ENCODE measurements at places on chromosomes 11 and 22.

GRCh38 chr22:41813726-41814410 lies 13.4 kb downstream of the CCDC134 start:
- no peak for DNase-seq

DNA sequence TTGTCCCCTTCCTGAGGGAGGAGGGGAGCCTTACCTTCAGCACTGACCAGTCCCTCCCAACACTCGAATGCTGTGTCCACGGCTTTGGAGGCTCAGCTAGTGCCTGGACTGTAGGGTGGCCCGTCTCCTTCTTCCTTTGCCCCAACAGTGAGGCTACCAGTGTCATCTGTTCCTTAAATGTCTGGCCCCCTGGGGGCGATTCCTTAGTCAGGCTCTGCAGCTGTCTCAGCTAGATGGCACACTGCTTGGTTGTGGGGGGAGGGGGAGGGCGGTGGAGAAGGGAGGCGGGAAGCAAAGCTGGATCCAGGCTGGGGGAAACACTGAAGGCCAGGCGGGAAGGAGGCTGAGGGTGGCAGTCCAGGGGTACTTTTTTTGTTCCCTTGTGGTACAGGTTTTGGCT lies at the start of gene IGSF22:
TSS of gene IGSF22 (minus strand) at position 149 of the 400 bp plus-strand sequence. CDS start 1,952 bp downstream, outside the sequence.
- DNase-seq: no peak

DNA sequence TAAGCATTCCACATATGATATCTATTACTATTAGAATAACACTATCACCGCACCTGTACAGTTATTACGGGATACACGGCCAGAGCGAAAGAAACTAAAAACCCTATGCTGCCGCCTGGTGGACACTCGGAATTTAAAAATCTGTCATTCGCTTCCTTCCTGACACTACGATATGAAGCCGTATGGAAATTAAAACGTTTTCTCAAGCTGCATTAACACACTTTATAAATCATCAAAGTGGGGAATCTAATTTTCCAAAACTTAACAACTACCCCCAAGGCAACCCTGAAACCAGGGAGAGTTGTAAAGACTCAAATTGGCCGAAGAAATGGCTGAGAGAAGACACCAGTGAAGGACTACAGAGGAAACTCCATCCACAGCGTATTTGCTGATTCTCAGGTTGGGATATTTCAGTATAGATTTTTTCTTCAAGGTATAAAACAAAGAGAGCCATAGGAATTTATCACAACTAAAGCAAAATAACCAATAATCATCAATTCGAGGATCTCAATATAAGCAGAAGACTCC lies 1.4 kb downstream of the CCDC73 start:
- DNase-seq: peak; percentile 63

- peak; percentile 39 for DNase-seq
Measured at GRCh38 chr11:105673089-105673488, 63.2 kb downstream of the GRIA4 start.

DNA sequence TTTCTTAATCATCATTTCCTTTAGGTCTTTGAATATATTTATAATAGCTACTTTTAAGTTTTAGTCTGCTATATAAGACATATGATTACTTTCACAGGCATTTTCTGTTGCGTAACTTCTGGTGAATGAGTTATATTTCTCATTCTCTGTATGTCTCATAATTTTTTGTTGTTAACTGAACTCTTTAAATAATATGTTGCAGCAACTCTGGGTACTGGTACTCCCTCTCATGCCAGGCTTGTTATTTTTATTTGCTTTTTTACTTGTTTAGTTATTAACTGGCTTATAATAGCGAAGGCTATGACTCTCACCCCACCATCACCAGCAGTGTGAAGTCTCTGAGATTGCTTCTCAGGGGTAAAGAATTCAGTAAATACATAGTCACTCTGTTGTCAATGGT lies 524.2 kb upstream of the CHORDC1 start:
- DNase-seq: no peak

DNA sequence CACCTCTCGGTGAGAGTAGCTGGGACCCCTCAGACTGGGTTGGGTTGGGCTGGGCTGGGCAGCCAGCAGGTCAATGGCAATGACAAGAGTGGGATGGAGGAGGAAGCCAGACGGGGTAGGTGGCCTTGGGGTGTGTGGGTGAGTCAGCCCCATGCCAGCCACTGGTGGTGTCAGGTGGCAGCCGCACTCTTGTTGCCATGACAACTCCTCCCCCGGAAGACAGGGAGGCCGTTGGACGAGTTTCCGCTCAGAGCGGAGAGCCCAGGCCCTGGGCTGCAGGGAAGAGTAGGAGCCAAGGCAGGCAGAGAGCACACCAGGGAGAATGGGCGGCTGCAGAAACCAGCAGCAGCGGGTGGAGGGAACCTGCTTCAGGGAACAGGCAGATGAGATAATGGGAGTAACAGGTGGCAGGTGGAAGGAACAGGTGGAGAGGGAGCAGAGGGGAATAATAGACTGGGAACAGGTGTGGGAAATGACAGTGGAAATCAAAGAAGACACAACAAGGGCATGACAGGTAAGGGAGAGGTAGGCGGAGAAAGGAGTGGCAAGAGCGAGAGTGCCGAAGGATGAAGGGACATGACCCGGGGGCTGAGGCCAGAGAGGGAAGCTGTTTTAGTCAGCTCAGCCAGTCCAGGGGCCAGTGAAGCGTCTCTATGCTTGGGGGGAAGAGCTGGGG lies 8.7 kb downstream of the SPTBN2 start:
- no peak for DNase-seq

- no peak for DNase-seq
Measured at GRCh38 chr22:26709617-26710390, 52.4 kb downstream of the MIAT start.

GRCh38 chr11:66335531-66336233 lies 552 bp downstream of the RIN1 start:
- no peak for DNase-seq

GRCh38 chr11:100719362-100719761 lies 32.3 kb downstream of the ARHGAP42 start:
- DNase-seq: no peak

DNA sequence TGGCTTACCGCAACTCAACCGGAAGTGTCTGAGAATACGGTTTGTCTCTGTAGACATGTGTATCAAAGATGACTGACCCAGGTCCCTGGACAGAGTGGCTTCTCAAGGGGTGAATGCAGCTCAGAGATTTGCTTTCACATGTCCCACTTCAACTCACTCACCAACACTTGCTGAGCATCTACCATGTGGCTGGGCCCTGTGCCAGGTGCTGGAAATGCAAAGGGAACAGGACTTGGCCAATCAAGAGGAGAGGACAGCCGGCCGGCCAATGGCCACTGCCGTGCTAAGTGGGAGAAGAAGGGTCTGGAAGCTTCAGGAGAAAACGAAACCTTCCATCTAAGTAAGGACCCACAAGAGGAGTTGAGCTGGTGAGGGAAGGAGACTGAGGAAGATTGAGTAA lies 151.3 kb downstream of the CEP164 start:
- DNase-seq: no peak

DNA sequence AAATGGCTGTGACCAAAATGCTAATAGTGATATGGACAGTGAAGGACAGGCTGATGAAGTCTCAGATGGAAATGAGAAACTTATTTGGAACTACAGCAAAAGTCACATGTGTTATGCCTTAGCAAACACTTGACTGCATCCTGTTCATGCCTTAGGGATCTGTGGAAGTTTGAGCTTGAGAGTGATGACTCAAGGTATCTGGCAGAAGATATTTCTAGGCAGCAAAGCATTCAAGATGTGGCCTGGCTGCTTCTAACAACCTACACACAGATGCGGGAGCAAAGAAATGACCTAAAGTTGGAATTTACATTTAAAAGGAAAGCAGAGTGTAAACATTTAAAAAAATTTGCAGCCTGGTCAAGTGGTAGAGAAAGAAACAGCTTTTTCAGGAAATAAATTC lies 28.1 kb upstream of the CD81 start:
- no peak for DNase-seq

DNA sequence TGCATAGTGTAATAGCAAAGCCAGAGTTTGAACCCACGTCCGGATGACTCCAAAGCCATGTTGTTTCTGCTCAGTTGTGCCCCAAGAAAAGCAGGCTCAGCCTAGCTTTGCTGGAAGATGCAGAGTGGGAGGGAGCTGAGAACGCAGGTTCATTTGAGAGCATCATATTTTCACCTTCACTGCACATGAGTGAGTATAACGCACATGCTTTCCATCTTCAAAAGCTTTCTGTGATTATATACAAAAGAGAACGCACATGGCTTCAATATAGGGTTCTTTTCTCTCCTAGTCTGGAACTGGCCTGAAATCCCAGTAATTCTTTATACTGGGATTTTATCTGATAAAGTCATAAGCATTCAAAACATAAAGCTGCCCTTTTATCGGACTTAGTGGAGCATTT lies 385.5 kb upstream of the CADM1 start:
- no peak for DNase-seq

DNA sequence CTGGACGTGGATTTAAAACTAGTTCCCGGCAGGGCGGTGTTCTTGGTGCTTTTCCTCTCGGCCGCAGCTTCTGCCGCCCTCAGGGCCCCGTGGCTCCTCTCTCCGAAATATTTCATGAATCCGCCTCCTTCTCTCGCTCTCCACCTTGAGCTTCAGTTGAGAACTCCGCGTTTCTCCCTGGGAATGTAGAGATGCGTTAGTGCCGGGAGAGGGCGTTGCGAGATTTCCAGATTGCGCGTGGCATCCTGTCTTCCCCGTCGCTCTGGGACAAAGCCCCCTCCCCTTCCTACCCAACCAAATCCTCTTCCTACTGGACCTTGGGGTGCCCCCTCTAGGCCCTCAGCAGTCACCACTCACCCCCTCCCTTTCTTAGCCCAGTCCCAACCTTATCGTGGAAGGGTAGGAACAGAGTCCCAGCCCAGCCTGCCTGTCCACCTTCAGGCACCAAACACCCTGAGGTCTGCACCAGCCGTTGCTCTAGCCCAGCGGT lies 15.5 kb upstream of the RAC2 start:
- DNase-seq: no peak

GRCh38 chr22:39851606-39852315 lies 41.8 kb downstream of the ENTHD1 start:
- no peak for DNase-seq

GRCh38 chr11:57313071-57313787 lies 11.5 kb downstream of the TNKS1BP1 start:
- no peak for DNase-seq

DNA sequence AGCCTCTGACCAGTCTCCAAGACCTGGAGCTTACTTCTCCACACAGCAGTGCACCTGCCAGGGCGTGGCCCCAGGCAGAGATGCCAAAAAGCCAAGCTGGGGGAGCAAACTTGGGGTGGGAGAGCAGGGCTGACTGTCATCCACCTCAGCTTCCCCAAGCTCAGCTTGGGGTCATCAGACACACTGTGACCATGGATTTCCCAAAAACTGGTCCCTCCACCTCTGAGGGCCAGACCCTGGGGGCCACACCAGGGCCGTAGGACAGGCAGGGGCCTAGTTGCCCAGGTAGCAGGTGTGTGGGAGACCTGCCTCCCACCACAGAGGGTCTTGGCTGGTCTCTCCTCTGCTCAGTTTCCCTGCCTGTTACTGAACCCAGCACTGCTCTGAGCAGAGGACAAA lies 30.6 kb downstream of the ARVCF start:
- no peak for DNase-seq

GRCh38 chr11:115528225-115528624 lies 24.0 kb upstream of the CADM1 start:
- DNase-seq: no peak

All from left renal cortex interstitium (tissue), 4 donors.